Stimulated activated CD8-positive, alpha-beta memory T cell treated with anti-CD3 and anti-CD28 coated beads, Interleukin-4, amount 100 ng/mL, for 1 hour (primary cell): ENCODE measurements at places on chromosomes 16 and 17.

GRCh38 chr17:37743875-37744632, 805 bp downstream of the HNF1B start:
- DNase-seq, result no peak

- DNase-seq, result no peak
Observed at GRCh38 chr17:3718201-3718600, 5.5 kb upstream of the HASPIN start.

GRCh38 chr16:57556941-57557541, 14.6 kb downstream of the ADGRG5 start:
- DNase-seq, result no peak

- no peak for DNase-seq
Observed at GRCh38 chr16:19997264-19997663, 76.4 kb downstream of the GPR139 start.

- DNase-seq, result no peak
Observed at GRCh38 chr17:44397479-44398440, 8.3 kb upstream of the ITGA2B start.

DNA sequence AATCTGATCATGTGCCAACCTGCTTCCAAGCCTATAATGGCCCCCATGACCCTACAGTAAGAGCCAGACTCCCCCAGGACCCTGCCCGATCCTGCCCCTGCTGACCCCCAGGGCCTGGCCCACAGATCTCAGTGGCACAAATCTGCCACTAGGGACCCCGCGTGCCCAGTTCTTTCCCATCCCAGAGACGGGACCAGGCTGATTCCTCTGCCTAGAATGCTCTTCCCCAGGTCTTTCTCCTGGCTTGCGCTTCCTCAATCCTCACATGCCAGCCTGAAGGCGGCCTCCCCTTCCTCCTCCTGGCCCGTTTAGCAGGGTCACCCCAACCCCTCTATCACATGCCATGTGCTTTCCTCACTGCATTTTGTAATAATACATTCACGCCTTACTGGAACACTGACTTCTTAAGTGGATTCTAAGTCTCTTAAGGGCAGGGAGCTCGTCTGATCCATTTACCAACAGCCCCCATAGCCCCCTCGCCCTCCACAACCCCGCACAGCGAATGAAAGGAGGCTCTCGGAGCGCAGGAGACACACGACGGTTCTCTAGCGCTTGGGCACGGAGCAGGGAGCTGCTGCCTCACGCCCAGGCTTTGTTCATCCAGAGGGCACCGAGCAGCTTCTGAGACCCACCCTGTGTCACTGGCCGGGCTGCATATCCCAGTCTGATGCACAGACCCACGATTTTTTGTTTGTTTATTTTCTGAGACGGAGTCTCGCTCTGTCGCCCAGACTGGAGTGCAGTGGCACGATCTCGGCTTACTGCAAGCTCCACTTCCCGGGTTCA, 1.2 kb downstream of the TRIM65 start:
- no peak for DNase-seq

GRCh38 chr16:55706739-55707384, 51.1 kb downstream of the SLC6A2 start:
- no peak for DNase-seq

GRCh38 chr16:82867485-82867884, 240.7 kb downstream of the CDH13 start:
- DNase-seq, result no peak

GRCh38 chr17:45791935-45792334, 7.8 kb downstream of the CRHR1 start:
- DNase-seq, result no peak

- DNase-seq, result no peak
Observed at GRCh38 chr16:85136702-85137322, 24.5 kb upstream of the CIBAR2 start.

GRCh38 chr16:15636392-15636873, 6.5 kb downstream of the MARF1 start:
- DNase-seq, result no peak

DNA sequence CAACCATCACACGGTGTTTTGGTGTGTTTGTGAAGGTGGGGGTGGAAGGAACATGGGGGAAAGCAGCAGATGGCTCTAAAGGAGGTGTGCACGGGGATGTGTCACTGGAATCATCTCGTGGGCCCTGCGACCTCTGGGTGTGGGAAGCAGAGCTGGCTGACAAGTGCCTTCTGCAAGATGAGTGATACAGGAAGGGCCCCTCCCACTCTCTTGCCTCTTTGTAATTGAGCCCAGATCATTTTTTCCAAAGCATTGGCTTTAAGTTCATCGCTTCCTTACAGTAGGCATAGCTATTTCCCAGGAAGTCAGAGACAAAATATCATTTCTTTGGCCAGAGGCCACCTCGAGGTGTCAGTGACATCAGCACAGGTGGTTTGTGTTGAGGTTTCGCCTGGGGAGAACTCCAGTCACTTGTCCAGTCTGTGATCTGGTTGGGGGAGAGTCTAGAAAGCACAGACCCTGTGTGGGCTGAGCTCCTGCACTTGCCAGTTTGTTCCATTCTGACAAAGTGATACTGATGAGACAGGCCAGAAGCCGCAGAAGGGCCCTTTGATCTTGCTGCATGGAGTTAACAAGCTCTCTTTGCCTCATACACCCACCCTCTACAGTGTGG, 20.6 kb upstream of the SNTB2 start:
- no peak for DNase-seq

DNA sequence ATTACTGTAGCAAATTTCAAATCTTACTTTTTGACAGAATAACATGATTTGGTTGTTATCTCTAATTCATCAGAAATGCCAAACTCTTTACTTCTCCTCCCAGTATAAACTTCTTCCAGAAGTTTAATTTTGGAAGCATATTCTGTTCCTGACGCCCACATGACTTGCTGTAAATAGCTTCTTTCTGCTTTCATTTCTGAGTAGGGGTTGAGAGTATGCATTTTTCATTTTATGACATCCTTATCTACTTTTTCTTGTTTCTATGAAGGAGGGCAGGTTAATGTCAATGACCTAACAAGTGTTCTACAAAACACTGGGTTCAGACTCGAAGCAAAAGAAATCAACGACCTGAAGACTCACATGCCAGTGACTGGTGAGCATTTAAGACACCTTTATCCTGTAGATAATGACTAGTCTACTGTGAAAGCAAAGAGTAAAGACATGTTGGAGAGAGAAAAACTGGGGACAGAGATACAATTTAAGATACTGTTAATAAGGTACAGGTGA, 36.5 kb upstream of the EFCAB3 start:
- no peak for DNase-seq

- DNase-seq, result no peak
Observed at GRCh38 chr17:40399185-40399584, 18.5 kb downstream of the TOP2A start.

DNA sequence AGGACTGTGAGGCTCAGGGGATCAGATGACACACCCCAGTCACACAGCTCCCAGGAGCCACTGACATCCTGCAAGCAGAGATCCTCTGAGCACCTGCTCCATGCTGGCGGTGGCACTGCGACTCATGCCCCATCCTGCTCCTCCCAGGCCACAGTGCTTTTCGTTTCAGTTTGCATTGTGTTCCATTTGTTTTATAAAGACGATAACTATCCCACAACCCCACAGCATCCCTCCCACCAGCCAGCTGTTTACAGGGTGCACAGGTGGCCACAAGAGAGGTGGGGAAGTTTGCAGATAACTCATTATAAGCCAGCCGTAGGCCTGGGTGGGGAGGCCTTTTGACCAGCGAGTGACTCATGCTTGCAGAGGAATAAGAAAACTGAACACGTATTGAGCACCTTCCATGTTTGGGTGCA, 28.2 kb downstream of the BCO1 start:
- DNase-seq, result no peak

- no peak for DNase-seq
Observed at GRCh38 chr17:74117999-74118421, 85.5 kb upstream of the RPL38 start.

DNA sequence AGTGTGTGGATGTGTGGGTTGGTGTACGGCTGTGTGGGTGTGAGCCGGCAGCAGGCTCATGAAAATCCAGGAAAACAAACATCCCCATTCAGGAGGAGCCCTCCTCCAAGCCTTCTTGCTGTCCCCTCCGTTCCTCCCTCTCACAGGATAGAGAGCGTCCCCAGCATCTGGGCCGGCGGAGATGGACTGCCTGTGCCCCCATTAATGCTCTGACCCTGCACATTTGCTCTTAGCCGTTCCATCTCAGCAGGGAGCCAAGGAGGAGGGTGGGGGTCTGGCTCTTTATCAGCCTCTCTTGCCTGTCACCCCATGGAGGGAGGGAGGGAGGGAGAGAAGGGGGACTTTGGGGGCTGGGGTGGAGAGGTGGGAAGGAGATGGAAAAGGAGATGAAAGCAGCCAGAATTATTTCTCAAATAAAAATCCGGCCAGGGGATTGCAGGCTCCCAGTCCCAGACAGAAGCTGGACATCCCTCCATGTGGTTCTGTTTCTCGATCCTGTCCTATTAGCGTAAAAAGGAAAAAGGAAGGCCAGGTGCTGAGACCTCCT, 240.0 kb upstream of the ZFHX3 start:
- no peak for DNase-seq

DNA sequence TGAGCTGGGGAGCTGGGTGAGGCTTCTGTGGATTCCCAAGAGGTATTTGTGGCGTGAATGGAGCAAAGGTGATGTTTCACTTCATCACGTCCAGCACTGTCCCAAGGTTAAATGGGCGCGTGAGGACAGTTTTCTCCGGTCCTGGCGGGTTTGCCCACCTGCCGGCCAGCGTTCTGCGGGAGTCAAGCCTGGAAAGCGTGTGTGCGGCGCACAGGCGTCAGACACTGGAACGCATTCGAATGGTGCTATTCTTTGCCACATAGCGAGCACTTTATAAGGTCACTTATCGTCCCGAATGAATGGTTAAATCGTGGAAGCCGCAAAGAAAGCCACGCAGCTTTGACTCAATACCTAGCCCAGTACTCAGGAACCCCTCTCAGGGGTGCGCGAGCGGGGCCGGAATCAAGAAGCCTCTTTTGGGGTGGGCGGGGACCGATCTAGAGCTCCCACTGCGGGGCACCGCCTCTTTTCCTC, 446 bp upstream of the PSMD11 start:
- no peak for DNase-seq

- no peak for DNase-seq
Observed at GRCh38 chr16:68166264-68166663, 69.7 kb downstream of the ESRP2 start.

- no peak for DNase-seq
Observed at GRCh38 chr17:42185621-42185930, 324 bp upstream of the HCRT start.

GRCh38 chr17:31997005-31997404, 10.2 kb upstream of the LRRC37B start:
- no peak for DNase-seq

- no peak for DNase-seq
Observed at GRCh38 chr17:82687375-82687861, 11.1 kb downstream of the RAB40B start.

DNA sequence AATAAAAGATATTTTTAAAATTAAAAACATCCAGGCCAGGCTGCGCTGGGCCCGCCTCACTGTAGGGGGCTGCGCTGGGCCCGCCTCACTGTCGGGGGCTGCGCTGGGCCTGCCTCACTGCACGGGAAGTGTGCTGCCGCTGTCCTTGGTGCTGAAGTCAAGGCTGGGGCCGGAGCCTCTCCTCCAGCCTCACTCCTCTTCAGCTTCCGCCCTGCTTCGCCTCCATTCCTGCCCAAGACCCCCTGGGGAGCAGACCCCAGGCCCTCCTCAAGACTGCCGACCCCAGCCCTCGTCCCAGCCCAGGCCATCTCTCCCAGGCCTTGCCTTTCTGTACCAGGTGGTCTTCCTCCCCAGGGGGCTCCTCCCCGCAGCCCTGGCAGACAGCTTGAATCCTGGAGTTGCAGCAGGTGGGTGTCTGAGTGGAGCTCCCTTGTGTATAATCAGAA, 26.2 kb downstream of the ENDOV start:
- DNase-seq, result no peak

DNA sequence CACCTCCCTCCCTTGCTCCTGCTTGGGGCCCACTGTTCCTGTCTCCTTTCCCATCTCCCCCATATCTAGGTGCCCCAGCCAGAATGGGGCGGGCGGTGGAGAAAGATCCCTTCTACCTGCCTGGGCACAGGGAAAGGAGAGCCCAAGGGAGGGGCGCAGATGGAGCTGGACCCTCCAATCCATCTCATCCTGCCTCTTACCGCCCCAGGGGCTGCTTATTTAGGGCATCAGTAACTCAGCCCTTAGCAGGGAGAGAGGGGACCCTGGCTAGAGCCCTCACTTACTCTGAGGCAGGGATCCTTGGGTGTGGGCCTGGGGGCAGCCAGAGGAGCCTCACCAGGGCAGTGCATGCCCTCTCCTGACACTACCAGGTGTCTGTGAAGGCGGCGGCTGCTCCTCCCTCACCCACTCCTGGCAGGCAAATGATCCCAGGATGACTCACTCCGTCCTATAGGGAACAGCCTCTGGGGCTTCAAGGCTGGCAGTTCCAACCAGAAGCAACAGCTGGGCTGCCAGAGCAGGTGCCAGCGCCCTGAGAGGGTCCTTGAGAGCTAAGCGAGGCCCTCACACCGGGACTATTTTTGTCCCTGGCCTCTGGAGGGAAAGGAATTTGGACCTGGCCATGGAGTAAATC, 16.3 kb upstream of the BCAR1 start:
- DNase-seq, result no peak

GRCh38 chr16:88066680-88067529, 115.7 kb downstream of the BANP start:
- no peak for DNase-seq

- no peak for DNase-seq
Observed at GRCh38 chr16:87266846-87267245, 50.3 kb downstream of the C16orf95 start.

DNA sequence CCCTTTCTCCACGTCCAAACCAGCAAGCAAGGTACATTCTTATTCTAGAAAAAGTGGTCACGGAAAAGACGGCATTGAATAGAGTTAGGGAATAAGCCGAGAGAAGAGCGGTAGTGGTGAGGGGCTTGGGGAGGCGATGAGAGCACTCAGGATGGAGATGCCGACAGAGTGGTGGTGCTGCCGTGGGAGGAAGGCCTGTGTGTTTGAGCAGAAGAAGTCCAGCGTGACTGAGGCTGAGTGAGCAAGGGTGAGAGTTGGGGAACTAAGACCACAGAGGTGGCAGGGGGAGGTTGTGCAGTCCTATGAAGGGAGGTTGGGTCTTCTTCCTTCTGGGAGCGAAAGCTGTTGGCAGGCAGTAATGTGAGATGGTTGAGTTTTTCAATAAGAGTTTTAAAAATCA, 252.3 kb downstream of the ABCC12 start:
- DNase-seq, result no peak

GRCh38 chr16:88827727-88828126, 16.0 kb upstream of the APRT start:
- no peak for DNase-seq

DNA sequence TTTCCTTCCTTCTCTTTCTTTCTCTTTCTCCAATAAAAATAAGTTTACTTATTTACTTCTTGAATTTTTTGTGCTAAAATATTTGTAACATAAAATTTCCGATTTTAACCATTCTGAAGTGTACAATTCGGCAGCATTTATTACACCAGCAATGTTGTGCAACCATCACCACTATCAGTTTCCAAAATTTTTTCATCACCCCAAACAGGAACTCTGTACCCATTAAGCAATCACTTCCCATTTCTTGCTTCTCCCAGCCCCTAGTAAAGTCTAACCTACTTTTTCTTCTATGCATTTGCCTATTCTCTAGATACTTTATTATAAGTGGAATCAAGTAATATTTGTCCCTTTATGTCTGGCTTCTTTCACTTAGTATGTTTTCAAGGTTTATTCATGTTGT, 2.5 kb upstream of the HP start:
- DNase-seq, result no peak

- DNase-seq, result no peak
Observed at GRCh38 chr16:9666834-9667480, 515.3 kb downstream of the GRIN2A start.

GRCh38 chr17:36107660-36108059, 4.0 kb downstream of the CCL4 start:
- no peak for DNase-seq

- DNase-seq, result no peak
Observed at GRCh38 chr17:80645706-80646325, 101.2 kb downstream of the RPTOR start.
